ENCODE measurements at places on chromosomes 11 and 22.

- no peak for DNase-seq
Measured at GRCh38 chr22:38964989-38965388, 7.6 kb downstream of the APOBEC3A start.

GRCh38 chr22:46308283-46308988 lies 11.8 kb downstream of the GTSE1 start:
- no peak for DNase-seq

DNA sequence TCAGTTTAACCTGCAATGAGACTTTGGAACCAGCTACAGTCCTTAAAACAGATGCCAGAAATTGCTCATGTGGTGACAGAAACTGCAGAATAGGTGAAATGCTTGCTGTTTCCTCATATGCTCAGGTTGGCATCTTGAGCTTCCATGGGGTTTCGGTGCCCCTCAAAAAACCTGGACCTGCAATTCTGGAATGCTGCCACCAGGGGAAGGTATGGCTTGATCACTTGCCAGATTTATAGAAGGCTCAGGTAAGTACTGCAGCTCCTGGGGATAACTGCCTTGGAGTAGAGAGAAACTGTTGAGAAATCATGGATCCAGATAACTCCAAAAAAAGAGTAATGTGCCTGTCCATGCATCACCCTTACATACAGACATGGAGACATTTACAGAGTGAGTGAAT lies 113.0 kb downstream of the CTTN start:
- DNase-seq = no peak

DNA sequence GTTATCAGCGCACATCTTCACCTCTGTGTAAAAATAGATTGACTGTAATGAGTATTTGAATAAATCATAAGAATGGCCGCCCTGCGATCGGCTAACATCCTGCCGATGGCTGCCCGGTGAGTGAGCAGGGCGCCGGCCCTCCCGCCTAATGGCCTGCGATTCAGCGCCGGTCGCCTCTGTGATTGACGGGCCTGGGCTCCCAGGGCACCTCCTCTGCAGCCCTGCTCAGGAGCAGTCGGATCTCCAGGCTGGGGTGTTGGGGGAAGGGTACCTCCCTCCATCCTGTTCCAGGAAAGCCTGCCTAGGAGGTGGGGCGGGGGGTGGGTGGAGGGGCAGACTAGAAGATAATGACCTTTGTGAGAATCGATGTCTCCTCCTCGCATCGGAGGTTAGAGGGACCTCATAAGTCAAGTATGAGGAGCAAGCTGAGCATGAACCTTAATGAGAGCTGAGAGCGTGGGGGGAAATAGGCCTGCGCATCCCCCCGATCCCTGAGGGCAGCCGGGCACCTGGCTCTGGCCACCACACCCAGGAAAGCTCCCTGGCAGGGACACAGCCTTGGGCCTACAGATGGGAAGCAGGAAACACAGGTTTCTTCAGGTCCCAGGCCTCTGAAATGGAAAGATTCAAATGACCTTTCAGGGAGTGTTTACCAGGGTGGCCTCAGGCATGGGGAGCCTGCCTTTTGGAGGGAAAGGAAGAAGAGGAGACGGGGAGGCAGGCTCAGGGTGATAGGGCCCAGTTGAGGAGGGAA lies 71.7 kb downstream of the PKNOX2 start:
- no peak for DNase-seq

DNA sequence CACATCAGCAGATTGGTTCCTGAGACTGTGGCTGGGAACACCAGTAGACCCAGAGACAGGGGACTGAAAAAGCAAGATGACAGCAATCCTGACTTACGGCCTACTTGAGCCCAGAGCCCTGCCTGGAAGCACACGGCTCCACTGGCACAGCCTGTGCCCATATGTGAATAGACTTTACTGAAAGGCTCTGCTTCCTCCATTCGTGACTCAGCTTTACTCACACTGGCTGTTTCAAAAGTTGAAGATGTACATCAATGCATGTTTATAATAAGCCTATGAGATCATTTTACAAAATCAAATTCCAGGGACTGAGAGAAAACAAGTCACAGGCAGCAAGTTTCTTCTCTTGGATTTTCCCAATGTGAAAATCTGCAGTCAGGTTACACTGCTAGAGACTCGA lies 134.6 kb upstream of the TEAD1 start:
- no peak for DNase-seq

DNA sequence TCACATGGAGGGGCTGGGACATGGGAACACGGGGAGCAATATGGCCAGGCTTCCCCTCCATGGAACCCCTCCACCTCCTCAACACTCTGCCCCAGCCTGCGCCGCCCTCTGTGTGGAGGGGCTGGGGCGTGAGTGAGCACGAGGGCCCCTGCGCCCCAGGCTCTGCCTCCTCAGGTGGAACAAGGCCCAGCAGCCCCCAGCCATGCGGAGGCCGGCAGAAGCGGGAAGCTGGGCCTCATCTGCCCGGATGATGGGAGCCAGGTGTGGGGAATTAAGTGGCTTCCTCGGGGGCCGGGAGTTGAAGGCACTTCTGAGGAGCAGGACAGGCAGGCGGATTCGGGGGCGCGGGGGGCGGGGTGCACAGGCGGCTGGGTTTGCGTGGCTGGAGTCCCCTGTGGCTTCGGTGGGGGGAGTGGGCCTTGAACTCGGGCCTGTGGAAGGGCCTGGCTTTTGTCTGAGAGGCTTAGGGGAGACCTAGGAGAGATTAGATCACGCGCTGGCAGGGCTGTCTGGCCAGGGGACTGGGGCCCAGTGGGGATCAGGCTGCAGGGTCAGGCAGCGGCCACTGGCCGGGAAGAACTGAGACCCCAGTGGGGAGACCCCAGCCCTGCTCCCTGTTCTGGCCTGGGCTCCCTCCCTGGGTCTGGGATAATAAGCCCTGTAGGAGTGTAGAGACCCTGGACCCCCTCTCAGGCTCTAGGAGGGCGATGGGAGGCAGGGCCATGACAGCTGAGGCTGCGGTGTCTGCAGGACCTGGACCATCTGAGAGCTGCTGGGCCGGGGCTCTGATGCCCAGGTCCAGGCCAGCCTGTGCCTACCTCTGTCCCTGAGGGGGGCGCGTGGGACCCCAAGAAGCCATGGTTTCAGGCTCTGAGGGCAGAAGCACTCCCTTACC lies 13.3 kb downstream of the PRR33 start:
- no peak for DNase-seq

GRCh38 chr11:118740892-118741291 lies 50.1 kb downstream of the DDX6 start:
- DNase-seq = no peak

DNA sequence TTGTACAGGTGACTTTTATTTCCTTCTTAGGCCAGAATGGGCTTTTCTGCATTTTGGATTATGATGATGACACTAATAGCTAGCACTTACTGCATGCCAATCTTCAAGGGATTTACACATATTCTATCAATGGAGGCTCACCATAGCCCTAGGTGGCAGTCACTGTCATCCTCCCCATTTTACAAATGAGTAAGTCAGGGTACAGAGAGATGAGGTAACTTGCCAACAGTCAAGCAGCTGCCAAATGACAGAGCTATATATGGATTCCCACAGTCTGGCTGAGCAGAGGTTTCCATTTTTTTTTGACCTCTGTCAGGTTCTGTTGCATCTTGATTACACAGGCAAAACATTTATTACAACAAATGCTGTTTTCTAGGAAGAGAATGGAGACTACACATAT lies 23.8 kb upstream of the C11orf96 start:
- DNase-seq = no peak

DNA sequence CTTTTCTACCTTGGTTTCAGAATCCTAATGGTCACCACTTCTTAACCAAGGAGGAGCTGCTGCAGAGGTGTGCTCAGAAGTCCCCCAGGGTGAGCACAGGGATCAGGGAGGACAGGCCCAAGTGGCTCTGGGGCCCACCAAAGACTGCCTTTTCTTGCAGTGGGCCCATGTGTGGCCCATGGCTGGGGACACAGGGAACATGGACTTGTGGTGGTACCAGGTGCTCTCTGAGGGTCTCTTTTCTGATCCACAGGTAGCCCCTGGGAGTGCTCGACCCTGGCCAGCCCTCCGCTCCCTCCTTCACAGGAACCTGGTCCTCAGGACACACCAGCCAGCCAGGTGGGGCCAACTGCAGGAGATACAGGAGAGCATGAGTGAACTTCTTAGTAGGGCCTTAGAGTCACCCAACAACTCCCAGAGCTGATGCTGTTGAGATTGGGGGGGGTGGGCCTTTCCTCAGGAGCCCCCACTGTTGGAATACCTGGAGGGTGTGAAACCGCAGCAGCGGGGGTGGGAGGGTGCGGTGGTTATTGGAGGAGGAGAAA lies 2.0 kb downstream of the MUS81 start:
- DNase-seq = no peak

DNA sequence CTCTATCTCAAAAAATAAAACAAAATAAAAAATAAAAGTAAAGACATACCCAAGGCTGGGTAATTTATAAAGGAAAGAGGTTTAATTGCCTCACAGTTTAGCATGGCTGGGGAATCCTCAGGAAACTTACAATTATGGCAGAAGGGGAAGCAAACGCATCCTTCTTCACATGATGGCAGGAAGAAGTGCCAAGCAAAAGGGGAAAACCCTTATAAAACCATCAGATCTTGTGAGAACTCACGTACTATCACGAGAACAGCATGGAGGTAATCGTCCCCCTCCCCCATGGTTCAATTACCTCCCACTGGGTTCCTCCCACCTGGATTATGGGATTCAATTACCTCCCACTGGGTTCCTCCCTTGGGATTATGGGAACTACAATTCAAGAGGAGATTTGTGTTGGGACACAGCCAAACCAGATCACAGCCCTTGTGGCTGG lies 8.3 kb upstream of the SSTR3 start:
- no peak for DNase-seq

DNA sequence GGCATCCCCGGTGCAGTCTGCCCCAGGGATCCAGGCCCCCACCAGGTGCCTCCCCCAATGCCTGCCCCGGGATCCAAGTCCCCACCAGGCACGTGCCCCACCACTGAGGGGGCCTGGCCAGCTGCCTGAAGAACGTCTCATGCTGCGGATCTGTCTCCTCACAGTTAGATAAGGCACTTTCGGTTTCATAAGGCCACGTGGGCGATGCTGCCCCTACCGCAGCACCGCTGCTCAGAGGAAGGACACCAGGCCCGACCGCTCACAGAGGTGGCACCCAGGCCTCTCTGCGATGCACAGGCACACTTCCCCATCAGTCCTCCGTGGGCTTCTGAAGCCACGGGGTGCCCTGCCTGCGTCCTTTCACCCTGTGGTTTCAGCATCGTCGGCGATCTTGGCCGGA lies 68.1 kb upstream of the BID start:
- no peak for DNase-seq

DNA sequence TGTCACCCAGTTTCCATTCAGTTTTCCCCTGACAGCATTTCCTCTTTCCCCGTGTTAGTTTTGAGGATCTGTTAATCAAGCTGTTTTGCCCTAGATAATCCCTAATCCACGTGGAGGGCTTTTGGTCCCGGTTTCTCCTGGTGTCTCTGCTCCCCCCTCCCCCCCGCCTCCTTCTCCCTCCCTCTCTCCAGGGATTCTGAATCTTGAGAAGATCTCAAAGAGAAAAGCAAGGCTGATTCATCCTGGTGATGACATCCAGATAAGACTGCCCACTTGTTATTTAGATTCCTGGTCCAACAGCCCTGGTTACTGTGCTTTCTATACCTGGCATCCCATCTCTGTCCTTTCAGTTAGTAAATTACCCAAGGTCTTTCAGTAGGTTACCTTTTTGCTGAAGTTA lies 59.4 kb downstream of the KCNA4 start:
- no peak for DNase-seq

DNA sequence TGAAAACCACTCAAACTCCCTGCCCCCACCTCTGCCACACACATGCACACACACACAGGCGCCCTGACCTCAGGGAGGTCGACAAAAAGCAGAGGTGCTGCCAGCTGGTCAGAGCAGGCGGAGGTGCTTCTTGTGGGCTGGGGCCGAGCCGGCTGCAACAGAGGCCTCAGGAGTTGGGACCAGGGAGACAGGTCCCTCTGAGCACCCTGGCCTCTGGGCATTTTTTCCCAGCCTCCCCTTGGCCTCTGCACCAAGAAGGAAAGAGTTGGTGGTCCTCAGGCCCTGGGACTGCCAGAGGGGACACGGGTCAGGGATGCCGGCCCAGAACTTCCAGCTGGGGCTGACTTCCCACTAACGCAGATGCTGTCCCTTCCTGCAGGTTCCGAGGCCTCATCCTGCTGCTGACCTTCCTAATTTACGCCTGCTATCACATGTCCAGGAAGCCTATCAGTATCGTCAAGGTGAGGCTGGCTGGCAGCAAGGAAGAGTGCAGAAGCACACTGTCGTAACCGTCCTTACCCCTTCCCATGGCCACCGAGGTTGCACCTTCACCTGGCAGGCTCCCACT lies 13.4 kb downstream of the SLC37A2 start:
- no peak for DNase-seq

- DNase-seq = no peak
Measured at GRCh38 chr11:1029051-1029450, 7.5 kb downstream of the MUC6 start.

GRCh38 chr11:111797145-111797581 lies 31.0 kb upstream of the PPP2R1B start:
- DNase-seq = peak; percentile 75

DNA sequence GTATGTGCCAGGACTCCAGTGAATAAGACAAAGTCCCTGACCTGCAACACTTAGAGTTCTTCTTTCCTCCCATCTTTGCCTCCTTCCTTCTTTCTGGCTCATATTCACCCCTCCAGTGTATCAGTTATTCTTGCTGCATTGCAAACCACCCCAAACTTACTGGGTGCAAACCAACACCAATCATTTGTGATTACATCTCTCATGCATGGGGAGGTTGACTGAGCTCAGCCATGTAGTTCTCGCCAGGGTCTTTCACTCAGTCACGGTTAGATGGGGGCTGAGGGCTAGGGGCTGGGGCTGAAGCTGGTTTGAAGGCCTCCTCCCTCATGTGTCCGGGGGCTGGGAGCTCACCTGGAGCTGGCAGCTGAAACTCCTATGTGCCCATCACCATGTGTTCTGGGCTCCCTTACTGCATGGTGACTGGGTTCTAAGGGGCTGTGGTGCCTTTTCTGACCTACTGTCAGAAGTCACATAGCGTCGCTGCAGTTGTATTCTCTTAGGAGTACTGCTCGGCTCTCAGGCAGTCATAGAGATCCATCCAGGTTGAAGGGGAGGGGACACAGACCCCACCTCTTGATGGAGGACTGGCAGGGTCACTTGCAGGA lies 35.0 kb upstream of the CACNG2 start:
- DNase-seq = no peak

- DNase-seq = no peak
Measured at GRCh38 chr22:19398206-19398605, 33.3 kb downstream of the HIRA start.

GRCh38 chr11:125110506-125110905 lies 920 bp downstream of the TMEM218 start:
- DNase-seq = peak; percentile 16

- peak; percentile 44 for DNase-seq
Measured at GRCh38 chr22:20243537-20244249, 24.4 kb downstream of the RTN4R start.

DNA sequence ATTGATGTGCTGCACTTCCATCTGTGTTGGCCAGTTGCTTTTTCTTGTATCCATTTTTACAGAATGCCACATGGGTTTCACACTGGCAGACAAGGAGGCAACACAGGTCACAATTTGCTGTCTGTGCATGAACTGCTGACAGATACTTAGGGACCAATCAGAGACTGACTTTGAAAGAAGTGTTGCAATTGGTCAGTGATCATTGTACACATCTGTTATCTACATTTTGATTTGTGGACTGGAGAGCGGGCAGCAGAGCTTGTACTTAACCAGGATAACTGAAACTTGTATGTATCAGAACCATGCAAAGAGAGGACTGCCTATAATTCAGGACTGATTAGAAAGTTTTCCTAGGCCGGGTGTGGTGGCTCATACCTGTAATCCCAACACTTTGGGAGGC lies 21.8 kb downstream of the PRR5 start:
- DNase-seq = peak; percentile 52
